ENCODE measurements at places on chromosomes 3 and 15. TPM values are rescaled to one million over a fixed set of nuclear protein-coding genes. Genes with fewer than 3 reads are reported as not detected.

The CCK gene
- total RNA-seq: not detected

The AEN gene
- total RNA-seq: 59.8 TPM

DNA sequence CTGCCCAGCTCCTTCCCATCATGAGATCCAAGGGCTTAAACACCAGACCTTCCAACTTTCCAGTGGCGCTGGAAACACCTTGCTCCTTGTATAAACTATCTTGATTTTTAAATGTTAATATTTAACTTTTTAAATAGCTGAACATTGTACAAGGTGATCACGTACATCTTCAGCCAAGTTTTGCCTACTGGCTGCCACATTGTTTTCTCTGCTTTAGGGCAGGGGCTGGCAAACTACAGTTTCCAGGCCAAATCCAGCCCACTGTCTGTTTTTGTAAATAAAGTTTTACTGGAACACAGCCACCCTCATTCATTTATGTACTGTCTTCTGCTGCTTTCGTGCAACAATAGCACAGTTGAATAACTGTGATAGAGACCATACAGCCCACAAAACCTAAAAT is 27.6 kb upstream of the FOXP1 start:
- no peaks in the 10 kb centered on the region for H3K4me1 ChIP-seq
- peaks cover 8% of the 10 kb centered on the region for H3K36me3 ChIP-seq
- H3K27me3 ChIP-seq: peaks cover 4% of the 10 kb centered on the region
- DNase-seq: no peak
- no peak overlapping the region for H3K4me3 ChIP-seq
- H3K27ac ChIP-seq: no peak overlapping the region

GRCh38 chr3:160804762-160805161 is 48.7 kb downstream of the PPM1L start:
- DNase-seq: no peak
- H3K4me1 ChIP-seq: no peaks in the 10 kb centered on the region
- H3K27me3 ChIP-seq: peaks cover 1% of the 10 kb centered on the region

- H3K27me3 ChIP-seq: no peaks in the 10 kb centered on the region
- peaks cover 4% of the 10 kb centered on the region for H3K36me3 ChIP-seq
- H3K4me1 ChIP-seq: peaks cover 90% of the 10 kb centered on the region
- DNase-seq: no peak
- H3K27ac ChIP-seq: peak overlapping the region; percentile 21
- peak overlapping the region; percentile 58 for H3K4me3 ChIP-seq
Measured at GRCh38 chr3:8504611-8504973, 3.0 kb downstream of the LMCD1 start.

GRCh38 chr15:65062726-65063125 is 5.1 kb downstream of the RASL12 start:
- H3K4me3 ChIP-seq: no peak overlapping the region
- H3K4me1 ChIP-seq: no peaks in the 10 kb centered on the region
- peaks cover 39% of the 10 kb centered on the region for H3K27me3 ChIP-seq
- no peak for DNase-seq
- H3K36me3 ChIP-seq: no peaks in the 10 kb centered on the region
